ENCODE measurements at places on chromosomes 1 and 21. TPM values are rescaled to one million over a fixed set of nuclear protein-coding genes. Genes with fewer than 3 reads are reported as not detected.

GRCh38 chr1:240739139-240739538 is 127.2 kb upstream of the GREM2 start:
- DNase-seq: no peak

GRCh38 chr1:97297611-97298010 is 576.0 kb downstream of the PTBP2 start:
- DNase-seq: no peak

GRCh38 chr1:201053155-201053860 is 29.8 kb upstream of the KIF21B start:
- no peak for DNase-seq

PLA2G2C gene
- not detected for total RNA-seq

GRCh38 chr21:42337276-42337675 is 13.5 kb downstream of the TFF2 start:
- DNase-seq: no peak

MMEL1 gene
- total RNA-seq: 0.44 TPM

- peak; percentile 76 for DNase-seq
Observed at GRCh38 chr1:156126630-156127534, 12.4 kb downstream of the LMNA start.

GRCh38 chr1:151902858-151903257 is 6.5 kb downstream of the THEM4 start:
- DNase-seq: no peak

DNA sequence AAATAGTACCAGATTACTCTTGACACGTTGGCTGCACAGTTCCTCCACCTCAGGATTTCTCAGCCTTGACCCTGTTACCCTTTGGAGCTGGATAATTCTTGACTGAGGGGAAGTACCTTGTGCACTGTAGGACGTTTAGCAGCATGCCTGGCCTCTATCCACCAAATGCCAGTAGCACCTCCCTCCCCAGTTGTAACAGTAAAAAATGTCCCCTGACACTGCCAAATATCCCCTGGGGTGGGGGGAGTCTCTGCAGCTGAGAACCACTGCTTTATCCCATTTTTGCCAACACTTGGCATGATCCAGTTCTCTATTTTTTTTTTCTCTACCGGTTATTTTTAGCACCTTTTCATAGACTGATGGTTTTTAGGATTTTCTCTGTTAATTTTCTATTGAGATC is 34.0 kb downstream of the C1orf198 start:
- no peak for DNase-seq

DNA sequence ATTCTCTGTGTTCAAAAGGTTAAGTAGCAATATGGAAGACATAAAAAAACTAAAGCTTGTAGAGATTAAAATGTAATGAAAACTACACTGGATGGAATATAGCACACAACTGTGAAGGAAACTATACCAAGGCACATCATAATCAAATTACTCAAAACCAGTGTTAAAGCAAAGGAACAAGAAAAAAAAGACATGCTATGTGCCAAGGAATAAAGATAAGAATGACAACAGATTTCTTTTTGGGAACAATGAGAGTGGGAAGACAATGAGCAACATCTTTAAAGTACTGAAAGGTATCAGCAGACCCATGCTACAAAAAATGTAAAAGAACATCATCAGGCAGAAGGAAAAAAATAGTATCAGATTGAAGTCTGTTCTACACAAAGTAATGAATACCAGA is 157.8 kb downstream of the VPS13D start:
- DNase-seq: no peak

CACNA1S gene
- total RNA-seq: not detected

GRCh38 chr1:104973516-104973915 is 1223.8 kb downstream of the AMY1C start:
- DNase-seq: no peak
